ENCODE measurements at places on chromosomes 6 and 20.

- no peak for DNase-seq
Observed at GRCh38 chr6:11700118-11700718, 78.4 kb downstream of the ADTRP start.

- DNase-seq, result no peak
Observed at GRCh38 chr6:21402368-21402767, 191.2 kb upstream of the SOX4 start.

DNA sequence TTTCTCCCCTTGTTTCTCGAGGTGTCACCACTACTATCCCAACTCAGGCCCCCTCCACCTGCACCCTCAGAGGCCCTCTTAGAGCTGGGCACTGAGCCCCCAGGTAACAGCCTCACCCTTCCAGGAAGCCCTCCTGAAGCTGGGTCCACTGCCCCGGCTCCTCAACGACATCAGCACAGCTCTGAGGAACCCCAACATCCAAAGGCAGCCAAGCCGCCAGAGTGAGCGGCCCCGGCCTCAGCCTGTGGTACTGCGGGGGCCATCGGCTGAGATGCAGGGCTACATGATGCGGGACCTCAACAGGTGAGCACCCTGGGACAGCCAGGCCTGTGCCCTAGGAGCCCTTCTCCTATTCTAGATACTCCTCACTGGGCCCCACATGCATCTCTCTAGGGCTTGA is 12.9 kb upstream of the ZBTB9 start:
- DNase-seq, result no peak

DNA sequence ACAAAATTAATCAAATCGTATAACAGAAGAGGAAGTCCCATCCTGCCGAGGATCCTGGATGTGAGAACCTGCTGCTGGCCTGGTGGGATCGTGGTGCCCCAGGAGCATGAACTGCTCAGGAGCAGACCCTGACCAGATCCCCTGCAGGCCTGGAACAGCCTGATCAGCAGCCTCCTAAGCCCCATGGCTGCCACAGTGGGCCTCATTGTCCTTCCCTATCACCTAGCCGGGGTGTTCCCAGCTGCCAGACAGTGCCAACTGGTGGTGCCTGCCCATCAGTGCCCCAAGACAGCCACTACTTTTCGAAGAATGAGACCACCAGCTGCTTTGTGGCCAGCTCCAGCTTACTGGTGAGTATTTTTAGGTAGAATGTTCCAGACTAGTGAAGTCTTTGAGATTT is 19.6 kb upstream of the MAS1L start:
- no peak for DNase-seq

GRCh38 chr6:79404677-79405076 is 132.6 kb downstream of the LCA5 start:
- no peak for DNase-seq

DNA sequence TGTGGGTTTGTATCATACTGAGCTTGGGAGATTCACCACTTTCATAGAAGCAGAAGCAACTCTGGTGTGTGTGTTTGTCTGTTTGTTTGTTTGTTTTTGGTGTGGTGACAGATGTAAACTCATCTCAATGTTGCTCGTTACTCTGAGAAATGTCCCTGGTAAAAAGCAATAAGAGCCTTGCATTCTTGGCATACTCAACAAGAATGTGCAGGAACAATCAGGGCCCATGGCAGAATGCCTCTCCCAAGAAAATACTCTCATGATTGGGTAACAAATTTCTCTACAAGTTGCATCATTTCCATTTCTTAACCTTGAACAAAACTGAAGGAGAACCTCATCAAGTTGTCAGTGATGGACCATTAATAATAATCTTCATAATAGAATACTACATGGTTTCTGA is 43.0 kb upstream of the PKHD1 start:
- DNase-seq, result no peak

- no peak for DNase-seq
Observed at GRCh38 chr6:143429970-143430369, 20.5 kb downstream of the ADAT2 start.

DNA sequence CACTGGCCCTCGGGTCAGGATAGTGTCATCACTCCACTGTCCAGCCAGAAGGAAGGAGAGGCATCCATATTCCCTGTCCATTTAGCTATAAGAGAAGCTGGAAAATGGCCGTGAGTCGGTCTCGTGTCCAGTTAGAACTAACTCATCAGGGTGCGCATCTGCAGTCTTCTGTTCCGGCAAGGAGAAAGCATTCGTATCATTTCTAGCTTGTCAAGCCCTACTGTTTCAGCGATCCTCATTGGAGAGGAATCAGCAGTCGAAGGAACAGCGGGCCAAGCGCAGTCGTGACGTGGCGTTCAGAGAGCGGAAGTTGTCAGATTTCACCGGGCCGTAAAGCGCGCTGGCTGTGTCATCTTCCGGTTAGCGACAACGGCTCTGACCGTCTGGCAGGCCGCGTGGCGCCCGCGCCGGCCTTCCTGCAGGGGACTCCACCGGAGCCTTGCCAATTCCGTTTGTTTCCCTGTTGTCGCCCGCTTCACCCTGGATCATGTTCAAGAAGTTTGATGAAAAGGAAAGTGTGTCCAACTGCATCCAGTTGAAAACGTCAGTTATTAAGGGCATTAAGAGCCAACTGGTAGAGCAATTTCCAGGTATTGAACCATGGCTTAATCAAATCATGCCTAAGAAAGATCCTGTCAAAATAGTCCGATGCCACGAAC is 32.9 kb downstream of the HM13 start:
- DNase-seq, result peak; percentile 20

DNA sequence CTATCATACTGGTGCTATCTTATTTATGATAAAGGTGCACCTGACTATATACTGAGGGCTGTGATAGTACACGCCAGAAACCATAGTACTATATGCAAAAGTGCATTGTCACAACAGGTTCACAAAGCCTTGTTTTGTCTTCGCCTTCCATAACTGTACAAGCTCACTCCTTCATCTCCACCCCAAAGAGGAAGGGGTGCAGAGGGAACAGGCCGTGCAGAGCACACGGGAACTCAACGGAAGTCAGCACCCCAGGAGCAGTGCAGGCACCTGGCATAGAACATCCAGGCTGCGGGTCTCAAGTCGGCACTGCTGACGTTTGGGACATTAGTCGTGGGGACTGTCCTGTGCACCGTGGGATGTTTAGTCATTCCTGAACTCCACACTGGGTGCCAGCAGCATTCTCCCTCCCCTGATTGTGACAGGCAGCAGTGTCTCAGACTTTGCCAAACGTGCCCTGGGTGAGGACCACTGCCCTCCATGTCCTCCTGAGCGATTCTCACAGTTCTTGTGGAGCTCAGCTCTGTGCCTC is 99.7 kb downstream of the PXDC1 start:
- DNase-seq, result no peak

DNA sequence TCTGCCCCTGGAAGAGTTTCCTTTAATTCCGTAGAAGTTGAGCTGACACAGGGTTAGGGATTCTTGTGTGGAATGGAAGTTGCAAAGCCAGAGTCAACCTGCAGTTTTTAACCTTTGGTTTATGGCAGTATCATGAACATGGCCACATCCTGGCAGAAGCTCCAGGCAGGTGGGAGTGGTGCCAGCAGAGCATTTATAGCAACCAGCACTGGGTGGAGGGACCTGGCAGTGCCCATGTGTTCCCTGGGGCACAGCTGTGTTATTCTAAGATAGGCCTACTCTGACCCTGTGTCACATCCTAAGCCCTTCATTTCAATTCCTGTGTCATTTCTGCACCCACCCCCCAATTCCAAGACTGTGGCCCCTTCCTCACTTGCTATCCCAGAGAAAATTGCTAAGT is 26.1 kb upstream of the ZNF831 start:
- no peak for DNase-seq

DNA sequence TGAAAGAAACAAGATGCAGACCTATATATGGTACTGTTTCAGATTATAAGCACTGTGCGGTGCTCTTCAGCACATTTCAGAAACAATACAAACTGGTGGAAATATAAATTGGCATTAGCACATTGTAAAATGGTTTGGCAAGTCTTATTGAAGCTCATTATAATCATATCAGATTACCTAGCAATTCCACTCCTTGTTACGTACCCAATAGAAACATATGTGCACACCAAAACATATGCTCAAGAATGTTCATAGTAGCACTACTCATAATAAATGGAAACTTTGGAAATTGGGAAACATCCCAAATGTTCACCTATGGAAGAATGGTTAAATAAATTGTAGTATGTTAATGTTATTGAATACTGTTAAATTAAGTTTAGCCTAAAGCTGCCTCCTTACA is 54.9 kb upstream of the PLEKHG1 start:
- no peak for DNase-seq

GRCh38 chr6:26602262-26602661 is 5.5 kb downstream of the ABT1 start:
- DNase-seq, result no peak

- DNase-seq, result no peak
Observed at GRCh38 chr20:10680571-10680970, 6.8 kb upstream of the JAG1 start.

DNA sequence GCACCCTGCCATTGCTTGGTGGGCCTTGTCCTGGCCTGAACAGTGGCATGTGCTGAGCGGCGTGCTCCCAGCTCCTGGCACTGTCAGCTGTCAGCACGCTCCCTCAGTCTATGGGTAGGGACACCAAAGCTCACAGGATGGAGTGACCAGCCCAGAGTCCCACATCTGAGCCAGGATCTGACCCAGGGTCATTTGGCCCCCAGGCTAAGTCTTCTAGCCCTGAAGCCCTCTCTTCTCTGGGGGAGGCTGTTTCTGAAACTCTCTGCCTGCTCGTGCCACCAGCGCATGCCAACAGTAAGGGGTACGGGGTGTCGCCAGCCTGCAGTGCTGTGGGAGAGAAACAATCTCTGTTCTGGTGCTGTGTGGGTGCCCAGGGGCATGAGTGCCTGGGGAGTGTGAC is 37.1 kb downstream of the CDH4 start:
- DNase-seq, result no peak

GRCh38 chr6:37207903-37208456 is 38.0 kb downstream of the PIM1 start:
- DNase-seq, result peak; percentile 30

GRCh38 chr6:44608175-44608574 is 220.7 kb downstream of the CDC5L start:
- no peak for DNase-seq

DNA sequence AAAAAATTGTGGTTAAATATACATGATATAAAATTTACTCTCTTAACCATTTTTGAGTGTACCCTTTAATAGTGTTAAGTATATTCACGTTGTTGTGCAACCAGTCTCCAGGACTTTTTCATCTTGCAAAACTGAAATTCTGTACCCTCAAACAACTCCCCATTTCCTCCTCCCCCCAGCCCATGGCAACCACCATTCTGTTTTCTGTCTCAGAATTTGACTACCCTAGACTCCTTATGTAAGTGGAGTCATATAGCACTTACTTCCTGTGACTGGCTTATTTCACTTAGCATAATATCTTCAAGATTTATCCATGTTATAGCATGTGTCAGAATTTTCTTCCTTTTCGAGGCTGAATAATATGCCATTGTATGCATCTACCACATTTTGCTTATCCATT is 5.1 kb downstream of the VPS16 start:
- DNase-seq, result no peak

DNA sequence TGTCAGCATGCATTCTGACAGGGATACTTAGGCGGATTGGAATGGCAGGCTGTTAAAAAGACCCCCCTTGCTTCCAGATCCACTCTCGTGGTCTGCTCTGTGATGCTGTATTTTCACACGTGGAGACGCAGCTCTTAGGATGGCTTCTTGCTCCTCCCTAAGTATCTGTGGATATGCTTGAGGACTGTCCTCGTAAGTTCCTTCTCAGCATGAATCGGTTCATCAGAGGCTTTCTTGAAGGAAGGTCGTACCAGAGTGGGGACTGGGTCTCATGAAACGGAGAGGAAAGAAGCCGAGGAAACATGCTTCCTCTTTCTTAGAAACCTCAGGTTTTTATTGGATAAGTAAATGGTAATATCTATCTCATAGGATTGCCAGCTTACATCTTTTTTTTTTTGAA is 220.4 kb downstream of the FARS2 start:
- no peak for DNase-seq

- no peak for DNase-seq
Observed at GRCh38 chr6:7062451-7063162, 45.2 kb upstream of the RREB1 start.

DNA sequence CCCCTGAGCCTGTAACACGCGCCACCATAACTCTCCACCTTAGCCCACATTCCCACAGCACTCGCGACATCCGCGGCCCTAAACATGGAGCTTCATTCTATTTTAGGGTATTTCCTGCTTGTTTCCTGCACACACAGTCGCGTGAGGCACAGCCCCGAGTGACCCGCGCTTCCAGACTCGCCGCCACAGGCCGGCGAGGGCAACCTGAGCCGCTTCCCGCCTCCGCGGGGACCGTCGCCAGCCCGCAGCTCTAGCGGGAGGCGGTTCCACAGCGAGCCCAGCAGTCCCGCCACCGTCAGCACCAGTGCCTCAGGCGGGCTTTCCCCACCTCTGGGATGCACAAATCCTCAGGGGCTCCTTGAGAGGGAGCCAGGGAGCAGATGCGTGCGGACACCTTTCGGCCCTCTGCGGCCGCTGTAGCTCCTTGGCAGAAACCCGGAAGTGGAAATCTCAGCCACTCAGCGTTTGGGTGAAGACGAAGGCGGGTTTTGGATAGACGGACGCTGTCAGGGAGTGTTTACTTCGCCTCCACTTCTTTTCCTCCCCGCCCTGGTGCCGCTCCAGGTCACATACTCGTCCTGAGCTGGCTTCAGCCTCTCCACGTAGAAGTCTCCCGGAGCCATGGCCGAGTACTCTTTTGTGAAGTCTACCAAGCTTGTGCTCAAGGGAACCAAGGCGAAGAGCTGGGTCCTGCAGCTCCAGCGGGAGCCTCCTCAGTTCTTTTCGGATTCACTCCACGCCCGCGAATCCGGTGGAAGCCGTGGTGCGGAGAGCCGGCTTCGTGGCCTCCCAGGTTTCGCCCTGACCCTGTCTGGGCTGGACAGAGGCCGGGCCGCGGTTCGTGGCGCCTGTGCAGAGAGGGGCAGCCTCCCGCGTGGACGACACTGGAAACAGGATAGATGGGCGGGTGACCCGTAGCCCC is 2177.4 kb upstream of the DEFB115 start:
- no peak for DNase-seq

GRCh38 chr6:1182722-1183521 is 129.0 kb upstream of the FOXQ1 start:
- no peak for DNase-seq

GRCh38 chr6:92767101-92767500 is 652.3 kb downstream of the EPHA7 start:
- DNase-seq, result no peak

DNA sequence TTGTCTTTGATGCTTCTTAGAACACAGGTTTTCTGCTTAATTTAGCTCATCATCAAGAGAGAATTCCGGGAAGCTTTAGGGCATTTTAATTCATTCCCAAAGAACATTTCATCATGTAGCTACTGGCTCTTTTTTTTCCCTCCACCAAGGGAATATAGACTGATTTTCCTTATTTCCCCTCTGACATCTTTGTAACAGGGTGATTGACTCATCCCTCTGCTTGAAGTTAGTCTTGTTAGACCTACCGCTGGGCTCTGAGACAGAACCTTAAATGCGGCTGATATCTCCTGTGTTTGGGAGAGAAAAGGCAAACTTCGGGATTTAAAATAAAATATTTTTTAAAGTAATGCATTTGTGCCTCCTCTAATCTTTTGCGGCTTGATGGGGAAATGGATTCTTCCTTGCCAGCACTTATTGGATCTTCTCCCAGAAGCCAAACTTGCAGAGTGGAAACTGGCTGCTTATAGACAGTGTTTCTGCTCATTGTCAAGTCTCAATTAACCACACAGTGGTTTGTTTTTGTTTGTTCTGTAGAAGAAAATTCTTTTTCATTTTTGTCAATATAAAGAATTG is 272.7 kb upstream of the PLCB4 start:
- DNase-seq, result no peak
